Midbrain (tissue), 1 donor: ENCODE measurements at places on chromosomes 5 and 9.

DNA sequence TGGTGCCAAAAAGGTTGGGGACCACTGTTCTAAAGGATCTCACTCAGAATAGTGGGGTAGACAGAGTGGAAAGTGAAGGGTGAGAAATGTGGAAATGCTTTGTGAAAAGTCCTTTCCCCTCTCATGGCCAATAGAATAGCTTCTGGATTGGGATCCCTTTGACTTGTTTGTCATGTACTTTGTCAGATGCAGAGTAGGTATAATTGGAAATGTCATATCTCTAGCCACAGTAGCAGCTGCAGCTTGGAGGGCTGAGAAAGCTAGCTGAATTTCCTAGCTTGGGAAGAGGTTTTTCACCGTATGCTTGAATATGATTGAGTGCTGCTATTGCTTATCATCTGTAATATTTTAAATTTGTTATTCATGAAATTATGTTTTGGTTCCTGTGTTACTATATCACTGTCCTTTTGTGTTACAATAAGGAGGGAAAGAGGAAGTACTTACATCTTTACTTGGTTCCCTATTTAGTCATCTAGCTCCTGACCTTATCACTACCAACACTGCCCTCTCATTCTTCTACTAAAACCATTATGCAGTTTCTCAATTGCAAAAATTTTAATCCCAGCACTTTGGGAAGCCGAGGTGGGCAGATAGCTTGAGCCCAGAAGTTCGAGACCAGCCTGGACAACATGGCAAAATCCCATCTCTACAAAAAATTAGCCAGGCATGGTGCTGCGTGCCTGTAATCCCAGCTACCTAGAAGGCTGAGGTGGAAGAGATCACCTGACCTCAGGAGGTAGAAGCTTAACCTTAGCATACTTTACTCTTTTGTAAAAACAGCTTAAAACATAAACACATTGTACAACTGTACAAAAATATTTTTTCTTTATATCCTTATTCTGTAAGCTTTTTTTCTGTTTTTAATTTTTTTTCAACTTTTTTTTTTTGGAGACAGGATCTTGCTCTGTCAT is 12.4 kb downstream of the SLC30A5 start:
- DNase-seq = no peak

DNA sequence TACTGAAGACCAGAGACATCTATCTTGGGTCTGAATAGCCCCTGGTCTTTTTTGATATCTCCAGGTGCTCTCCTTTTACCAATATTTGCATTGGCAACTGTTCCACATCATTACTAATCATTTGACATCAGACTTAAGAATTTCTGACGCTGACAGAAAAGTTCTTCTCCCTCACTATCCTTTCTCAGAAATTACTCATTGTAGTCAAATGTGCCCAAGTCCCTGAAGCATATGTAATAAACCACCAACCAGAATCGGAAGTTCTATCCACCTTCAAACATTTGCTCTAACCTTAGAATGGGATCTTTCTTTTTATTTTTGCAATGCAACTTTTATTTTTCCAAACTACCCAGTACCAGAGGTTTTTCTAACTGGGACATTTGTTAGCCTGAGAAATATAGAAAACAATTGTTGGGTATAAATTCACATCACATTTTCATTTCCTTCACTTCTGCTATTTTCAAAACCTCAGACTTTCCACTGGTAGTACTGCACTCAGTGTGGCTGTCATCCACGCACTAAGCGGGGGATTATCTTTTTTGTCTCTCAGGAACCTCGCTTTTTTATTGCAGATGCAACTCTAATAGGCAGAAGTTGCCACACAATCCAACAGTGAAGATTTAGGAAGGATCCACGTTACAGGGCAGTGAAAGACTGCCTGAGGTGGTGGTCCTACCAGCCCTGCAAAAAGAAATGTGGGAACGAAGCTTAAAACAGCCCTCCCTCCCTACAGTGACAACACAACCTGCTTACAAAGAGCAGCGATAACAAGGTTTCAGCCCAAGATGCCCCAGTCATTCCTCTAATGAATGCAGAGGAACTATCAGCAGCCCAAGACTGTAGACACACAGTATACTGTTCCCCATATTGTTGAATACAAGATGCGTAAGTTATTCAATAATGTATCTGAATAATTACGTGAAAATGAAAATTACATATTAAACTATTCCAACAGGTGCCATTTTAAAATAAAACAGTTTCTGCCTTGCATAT is 201.2 kb downstream of the EBF1 start:
- no peak for DNase-seq

GRCh38 chr9:76269789-76270188 is 124.4 kb downstream of the RFK start:
- no peak for DNase-seq

DNA sequence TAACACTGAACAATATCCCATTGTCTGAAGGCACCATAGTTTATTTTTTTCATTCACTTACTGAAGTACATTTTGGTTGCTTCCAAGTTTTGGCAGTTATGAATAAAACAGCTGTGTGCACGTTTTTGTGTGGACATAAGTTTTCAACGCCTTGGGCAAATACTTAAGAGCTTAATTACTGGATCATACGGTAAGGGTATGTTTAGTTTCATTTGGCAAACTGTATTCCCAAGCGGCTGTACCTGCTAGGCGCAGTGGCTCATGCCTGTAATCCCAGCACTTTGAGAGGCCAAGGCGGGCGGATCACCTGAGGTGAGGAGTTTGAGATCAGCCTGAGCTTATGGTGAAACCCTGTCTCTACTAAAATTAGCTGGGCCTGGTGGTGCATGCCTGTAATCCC is 63.7 kb upstream of the FAM120A start:
- no peak for DNase-seq

DNA sequence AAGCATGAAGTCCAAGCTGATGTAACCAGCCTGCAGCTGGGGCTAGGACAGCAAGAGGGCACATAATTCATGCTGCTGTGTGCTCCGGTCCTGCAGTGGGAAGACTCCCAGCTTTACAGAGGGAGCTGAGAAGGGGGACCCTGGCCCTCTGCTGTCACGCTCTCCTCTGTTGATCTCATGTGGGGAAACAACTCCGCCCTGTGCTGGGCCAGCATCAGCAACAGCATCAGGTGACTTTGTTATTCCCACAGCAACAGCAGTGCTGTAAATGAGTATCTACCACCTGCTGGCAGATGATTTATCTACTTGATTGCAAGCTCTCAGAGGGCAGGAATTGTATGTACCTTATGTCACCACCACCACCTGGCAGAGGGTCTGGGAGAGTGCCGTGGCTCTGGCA is 176.2 kb downstream of the COL23A1 start:
- DNase-seq = no peak

GRCh38 chr5:141127305-141127704 is 5.7 kb downstream of the PCDHB4 start:
- DNase-seq = no peak
